Stimulated activated memory B cell treated with anti-CD40 and anti-IgM and Interleukin-4, amounts not matched to agents 10 μg/mL and 1 μg/mL and 100 μg/mL, for 72 hours (primary cell): ENCODE measurements at places on chromosomes 13 and 19.

DNA sequence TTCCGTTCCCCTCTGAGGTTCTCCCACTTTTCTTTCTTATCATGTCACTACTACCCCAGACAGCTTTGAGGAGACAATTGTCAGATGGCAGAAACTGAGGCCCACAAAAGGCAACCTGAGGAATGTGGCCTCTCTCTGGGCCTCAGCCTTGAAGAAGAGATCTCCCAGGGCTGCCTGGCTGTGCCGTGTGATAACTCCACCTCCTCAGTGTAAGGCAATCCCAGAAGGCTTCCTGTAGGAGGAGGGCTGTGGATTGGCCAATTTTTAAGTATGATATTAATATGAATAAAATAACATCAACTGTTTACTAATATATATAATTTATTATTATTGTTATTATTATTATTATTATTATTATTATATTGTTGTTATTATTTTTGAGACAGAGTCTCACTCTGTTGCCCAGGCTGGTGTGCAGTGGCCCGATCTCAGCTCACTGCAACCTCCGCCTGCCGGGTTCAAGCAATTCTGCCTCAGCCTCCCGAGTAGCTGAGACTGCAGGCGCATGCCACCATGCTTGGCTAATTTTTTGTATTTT is 4.5 kb upstream of the DUS3L start:
- ATAC-seq: no peak

- ATAC-seq: peak; percentile 43
Observed at GRCh38 chr13:98525456-98526181, 51.3 kb downstream of the STK24 start.

GRCh38 chr19:17035842-17036424 is 9.3 kb upstream of the CPAMD8 start:
- ATAC-seq: no peak

DNA sequence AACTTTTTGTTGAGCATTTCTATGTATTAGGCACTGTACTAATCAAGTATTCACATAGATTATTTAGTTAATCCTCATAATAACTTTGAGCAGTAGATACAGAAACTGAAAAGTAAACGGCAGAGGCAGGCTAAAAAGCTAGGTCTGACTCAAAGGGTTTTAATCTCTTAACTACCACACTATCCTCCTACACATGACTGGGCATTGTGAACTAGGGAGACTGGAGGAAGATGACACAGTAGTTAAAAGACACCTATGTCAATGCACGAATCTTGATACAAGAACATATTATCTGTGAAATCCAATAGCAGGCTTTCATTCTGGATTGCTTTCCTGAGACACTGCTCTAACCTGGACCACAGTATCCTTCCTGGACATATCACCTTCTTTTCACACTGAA is 36.3 kb downstream of the MICU2 start:
- no peak for ATAC-seq

- ATAC-seq: no peak
Observed at GRCh38 chr13:73061876-73062275, 3.1 kb downstream of the KLF5 start.

- ATAC-seq: no peak
Observed at GRCh38 chr13:43561081-43561480, 225.7 kb downstream of the ENOX1 start.

- ATAC-seq: no peak
Observed at GRCh38 chr19:6970021-6970420, 51.2 kb downstream of the MBD3L2B start.
